HT1080 (cell line): ENCODE measurements at places on chromosomes 7 and 10.

- DNase-seq, result no peak
These were observed 29.8 kb upstream of the EBLN1 start for GRCh38 chr10:22247636-22248035.

- DNase-seq, result no peak
These were observed 112.5 kb downstream of the WDR11 start for GRCh38 chr10:120963594-120964220.

GRCh38 chr10:27643301-27643700 lies 102.3 kb downstream of the MKX start:
- DNase-seq, result no peak

GRCh38 chr10:71968553-71969474 lies 4.6 kb downstream of the CHST3 start:
- DNase-seq, result peak; percentile 53

DNA sequence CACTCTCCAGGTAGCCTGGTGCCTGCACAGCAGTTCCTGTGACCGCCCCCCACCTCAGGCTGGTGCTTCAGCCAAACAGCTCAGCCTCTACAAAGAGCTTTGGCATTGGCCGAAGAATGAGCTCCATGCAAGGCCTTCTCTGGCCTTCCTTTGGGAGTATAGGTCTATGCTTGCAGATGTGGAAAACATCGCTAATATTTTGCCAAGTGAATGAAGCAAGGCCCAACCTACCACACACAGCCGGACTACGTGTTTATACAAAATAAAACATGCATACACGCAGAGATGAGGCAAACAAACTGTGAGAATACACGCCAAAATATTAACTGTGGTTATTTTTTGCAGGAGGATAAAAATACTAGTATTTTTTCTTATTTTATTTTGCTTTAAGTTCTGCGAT lies 416.2 kb upstream of the C7orf33 start:
- DNase-seq, result no peak

DNA sequence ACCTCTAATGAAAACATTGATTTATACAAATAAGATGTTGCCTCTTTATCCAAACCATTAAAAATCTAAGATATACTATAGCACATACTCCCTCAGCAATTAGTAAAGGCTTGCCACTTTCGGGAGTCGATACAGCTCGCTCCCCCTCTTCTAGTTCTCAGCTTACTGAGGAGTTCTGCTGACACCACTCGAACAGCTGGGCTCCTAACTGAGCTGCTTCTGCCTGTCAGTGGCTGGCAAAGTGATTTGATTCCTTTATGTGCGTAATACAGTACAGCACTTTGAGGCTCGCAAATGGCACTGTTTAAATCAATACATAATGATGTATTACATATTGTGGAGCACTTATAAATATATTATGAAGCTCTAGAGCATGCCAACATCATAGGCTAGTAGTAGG lies 241.8 kb downstream of the CREB5 start:
- DNase-seq, result no peak

DNA sequence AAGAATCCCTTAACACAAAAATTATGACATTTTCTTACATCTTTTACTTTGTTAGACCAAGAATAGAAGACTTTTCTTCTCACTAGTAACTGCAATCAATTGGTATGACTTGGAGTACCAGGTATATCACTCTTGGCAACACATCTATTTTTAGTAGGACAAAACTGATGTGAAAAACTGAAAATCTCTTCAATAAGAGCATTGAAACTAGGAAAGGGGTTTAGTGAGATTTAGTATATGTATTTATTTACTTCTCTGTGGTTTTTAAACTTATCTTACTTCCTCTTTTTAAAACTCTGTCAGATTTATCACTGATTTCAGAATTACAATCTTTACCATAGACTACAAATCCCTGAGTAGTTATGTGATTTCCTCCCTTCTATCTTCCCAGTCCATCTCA lies 366.2 kb downstream of the PCDH15 start:
- DNase-seq, result no peak

DNA sequence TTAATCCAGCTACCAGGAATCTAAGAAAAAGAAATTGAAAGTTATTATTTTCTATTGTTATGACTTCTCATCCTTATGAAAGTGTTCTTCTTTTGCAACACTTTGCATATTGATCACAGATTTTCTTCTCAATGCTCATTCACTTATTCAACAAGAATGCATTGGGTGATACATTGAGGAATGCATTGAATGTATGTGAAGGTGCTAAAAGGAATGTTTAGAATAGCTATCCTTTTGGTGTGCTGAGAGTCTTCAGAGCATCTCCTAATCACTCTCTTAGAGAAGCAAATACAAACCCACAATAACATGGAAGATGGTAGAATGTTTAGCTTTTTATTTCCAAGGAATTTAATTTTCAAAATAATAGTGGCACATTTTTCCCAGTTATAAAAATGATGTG lies 122.1 kb upstream of the KMT2E start:
- DNase-seq, result no peak

GRCh38 chr7:128268233-128268632 lies 27.2 kb downstream of the LEP start:
- no peak for DNase-seq

DNA sequence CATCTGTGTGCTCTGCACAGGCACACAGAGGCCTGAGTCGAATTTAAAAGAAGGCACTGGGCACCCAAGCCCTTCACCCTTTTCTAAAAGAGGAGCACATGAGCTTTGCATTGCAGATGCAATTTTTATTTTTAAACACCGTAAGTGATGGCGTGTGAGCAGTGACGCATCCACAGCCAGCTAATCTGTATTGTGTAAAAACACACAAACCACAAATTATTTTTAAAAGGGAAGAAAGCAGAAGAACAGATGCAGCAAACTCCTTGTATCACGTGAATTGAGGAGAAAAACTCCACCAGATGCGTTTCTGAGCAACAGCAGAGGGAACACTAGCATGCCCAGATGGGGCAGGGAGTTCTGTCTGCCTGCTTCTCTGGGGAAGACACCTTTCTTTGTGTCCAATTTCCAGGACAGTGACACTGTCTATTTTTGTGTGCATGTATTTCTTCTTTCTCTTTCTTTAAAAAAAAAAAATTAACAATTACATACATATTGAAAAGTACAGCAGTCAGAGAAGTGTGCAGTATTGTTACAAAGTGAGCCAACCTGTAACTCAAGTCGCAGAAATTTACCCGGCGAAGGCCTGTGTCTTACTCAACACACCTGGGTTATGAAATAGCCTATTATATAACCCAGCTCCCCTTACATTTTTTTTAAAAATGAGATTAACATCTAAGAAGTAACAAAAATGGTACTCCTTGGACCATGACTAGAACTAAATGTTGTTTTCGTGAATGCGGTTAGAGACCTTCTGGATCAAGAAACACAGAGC lies 39.2 kb downstream of the EEPD1 start:
- no peak for DNase-seq

DNA sequence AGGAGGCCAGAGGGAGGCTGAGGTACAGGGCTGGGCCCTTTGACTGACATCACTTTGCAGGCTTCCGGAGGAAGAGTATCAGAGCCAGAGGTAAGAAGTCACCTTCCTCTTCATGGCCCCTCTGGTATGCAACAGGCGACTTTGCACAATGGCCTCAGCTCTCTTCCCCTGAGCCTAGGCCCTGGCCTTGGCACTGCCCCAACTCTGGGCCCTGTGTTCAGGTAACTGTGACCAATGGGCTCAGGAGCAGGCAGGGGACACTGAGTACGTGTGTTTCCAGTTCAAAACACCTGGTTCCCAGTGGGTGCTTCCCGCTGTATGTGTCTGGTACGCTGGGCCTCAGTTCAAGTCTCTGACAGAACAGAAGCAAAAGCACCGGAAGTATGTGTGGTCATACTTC lies 12.1 kb upstream of the PAX2 start:
- DNase-seq, result no peak

DNA sequence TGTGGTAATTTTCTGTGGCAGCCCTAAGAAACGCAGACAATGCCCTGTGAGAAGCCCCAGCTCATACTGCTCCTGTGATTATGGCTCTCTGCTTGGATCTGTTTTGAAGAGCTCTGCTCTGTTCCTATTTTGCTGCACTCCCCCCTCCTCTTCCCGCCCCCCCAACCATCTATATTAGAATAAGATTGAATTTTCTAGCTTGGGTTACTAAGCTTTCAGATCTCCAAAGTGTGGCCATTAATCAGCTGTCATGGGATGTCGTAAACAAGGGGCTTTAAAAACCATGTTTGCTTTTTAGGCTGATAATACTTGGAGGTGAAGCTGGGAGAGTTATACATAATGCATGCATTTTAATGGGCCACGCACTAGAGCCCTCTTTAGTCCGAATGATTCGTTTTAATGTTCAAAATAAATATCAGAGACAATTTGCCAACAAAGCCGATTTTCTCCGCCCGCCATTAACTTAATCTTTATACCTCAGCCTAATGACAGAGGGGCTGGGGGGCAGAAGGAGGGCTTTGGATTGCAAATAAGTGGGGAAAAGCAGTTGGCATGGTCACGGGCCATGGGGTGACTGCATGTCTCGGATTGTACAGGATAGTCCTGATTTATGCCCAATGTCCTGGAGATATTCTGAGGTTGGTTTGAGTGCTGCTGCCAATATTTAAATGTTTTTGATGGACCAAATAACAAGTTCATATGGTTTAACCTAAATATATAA lies 165.5 kb downstream of the RPS24 start:
- no peak for DNase-seq

DNA sequence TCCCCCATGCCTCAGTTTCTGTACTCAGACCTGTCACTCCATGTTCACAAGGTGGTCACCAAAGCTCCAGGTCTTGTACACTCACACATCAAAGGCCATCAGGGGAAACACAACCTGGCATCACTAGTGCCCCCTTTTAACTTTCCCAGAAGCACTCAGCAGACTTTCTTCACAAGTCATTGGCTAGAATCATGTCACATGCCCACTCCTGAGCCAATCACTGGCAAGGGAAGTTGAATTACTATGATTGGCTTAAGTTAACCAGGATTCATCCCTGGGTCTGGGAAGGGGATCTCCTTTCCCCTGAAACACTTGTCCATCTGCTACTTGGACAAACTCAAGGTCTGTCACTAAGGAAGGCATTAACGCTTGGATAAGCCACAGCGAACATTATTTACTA lies 193.8 kb upstream of the PLXNA4 start:
- no peak for DNase-seq

GRCh38 chr7:149846436-149847046 lies 8.4 kb downstream of the ZNF862 start:
- DNase-seq, result no peak

DNA sequence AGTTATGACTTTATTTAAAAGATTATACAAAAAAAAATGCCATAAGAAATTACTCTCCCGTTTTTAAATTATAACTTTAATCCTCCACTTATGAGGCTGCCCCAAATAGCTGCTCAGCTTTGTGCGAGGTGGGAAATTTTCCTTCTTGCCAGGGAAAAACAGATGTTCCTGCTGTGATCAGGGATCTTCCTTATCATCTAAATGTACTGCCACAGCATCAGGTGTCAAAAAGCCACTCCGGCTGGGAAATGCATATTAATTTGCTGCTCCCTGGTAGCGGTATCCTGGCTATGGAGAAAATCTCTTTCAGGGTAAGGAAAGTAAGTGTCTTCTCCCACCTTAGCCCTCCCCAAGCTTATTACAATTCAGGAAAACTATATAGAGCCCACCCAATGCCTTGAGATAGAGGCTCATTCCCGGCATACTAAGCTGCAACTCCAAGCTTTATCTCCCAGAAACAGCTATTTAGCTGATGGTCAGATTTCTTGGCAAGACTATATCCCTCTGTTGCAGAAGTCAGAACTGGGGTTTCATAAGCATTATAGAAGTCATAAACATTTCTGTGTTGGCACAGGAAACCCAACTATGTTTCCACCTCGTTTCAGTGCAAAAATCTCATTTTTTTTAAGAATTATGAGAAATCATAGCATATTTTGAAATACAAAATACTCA lies 360.4 kb downstream of the PARD3 start:
- DNase-seq, result no peak

DNA sequence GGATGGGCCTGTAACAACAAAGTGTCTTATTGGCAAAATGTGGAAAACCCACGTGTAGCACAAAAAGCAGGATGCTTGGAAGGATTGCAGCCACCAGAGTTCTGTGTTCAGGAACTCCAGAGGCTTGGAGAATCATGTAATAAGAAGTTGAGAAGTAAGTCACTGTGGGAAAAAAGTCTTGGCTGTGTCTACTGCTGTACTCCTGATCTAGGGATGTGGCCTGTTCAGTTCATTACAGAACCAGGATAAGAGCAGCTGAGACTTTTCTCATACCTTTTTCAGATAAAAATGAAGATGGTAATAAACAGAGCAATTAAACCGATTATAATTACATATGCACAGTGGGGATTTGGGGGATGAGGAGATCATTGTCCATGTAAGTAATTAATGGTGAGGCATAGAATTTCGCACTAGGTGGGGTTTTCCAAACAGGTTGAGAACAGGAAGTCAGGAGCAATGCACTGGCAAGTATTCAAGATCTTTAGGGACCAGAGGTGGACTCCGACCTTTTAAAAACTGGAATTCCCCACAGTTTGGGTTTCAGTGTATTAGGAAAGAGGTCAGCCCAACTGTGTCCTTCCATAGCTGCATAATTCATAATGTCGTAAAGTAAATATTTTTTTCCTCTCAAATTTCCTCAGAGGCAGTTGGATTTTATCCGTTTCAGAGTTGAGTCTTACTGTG lies 281.7 kb downstream of the FRMD4A start:
- DNase-seq, result no peak

GRCh38 chr7:131371411-131371810 lies 43.7 kb downstream of the MKLN1 start:
- DNase-seq, result no peak

DNA sequence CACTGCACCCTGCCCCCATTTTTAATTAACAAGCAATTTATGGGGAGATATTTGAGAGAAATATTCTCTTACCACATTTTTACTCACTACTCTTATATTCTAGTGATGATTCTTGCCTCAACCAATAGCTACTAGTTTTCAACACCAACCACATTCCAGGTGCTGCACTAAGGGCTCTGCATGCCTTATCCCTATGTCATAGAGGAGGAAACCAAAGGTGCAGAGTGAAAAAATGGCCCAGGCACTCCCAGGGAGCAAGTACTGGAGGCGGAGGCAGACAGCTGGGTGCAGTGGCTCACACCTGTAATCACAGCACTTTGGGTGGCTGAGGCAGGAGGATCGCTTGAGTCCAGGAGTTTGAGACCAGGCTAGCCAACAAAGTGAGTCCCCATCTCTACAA lies 35.5 kb upstream of the TPST1 start:
- DNase-seq, result no peak

GRCh38 chr10:98308669-98309365 lies 40.8 kb upstream of the LOXL4 start:
- DNase-seq, result no peak

DNA sequence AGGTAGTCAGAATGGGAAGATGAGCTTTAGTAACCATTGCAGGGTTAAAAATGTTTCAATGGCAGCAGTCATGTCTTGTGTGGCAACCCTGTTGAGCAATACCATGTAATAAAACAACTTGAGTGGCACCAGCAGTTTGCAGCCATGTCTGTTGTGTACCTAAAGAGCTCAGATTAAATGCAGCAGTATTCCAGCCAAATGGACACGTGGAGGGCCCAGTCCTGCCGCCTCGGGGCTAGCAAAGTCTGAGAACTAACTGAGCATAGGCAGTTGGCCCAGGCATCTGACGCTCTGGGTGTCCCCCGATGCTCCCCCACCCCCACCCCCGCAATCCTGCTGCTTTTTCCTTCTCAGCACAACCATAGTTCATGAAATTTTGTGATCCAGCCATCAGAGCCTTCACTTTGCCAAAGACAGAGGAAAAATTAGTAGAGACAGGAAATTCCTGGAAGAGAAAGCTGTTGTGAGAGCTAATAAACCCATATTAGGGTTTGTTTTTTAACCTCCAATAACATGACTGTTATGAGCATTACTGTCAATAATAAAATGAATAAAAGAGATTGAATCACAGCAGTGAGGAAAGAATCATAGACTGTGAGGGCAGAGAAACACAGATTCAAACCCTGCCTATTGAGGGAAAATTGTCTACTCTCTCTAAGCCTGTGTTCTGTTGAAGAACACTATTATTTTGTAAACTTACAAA lies 220.6 kb upstream of the RHOBTB1 start:
- DNase-seq, result no peak
